ENCODE measurements at places on chromosomes 7 and 10. TPM values are rescaled to one million over a fixed set of nuclear protein-coding genes. Genes with fewer than 3 reads are reported as not detected.

The GFRA1 gene
- total RNA-seq = 98.5 TPM

The PDK4 gene
- total RNA-seq = 729 TPM

The ALDH18A1 gene
- 18.6 TPM for total RNA-seq

The GPR26 gene
- total RNA-seq = not detected

The OR2A7 gene
- 14.7 TPM for total RNA-seq

The TRIM50 gene
- not detected for total RNA-seq

The ADAM8 gene
- total RNA-seq = 4.6 TPM

The GPR146 gene
- 24.1 TPM for total RNA-seq

The PDE6C gene
- not detected for total RNA-seq

GRCh38 chr10:4080225-4080805 is 295.3 kb upstream of the KLF6 start:
- no peak for DNase-seq

DNA sequence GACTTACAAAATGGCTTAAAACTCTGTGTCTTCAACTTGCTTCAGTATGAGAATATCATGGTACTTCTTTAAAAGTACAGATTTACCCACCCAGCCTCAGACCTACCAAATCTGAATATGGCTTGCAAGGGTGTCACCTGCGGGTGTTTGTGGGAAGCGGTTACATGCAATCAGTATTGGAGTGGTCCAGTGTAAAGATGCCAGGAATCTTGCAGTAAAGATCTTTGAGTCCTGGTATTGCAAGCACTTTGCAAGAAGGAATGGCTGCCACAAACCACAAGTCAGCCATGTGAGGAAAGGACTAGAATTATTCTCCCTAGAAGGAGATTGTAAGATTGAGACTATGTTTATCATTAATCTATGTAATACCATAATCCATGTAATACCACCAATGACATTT is 115.1 kb downstream of the PON1 start:
- DNase-seq = no peak

- DNase-seq = peak; percentile 37
These were observed 33.1 kb downstream of the PPIF start for GRCh38 chr10:79380125-79380945.

- no peak for DNase-seq
These were observed 53.0 kb downstream of the SP4 start for GRCh38 chr7:21480693-21481403.

DNA sequence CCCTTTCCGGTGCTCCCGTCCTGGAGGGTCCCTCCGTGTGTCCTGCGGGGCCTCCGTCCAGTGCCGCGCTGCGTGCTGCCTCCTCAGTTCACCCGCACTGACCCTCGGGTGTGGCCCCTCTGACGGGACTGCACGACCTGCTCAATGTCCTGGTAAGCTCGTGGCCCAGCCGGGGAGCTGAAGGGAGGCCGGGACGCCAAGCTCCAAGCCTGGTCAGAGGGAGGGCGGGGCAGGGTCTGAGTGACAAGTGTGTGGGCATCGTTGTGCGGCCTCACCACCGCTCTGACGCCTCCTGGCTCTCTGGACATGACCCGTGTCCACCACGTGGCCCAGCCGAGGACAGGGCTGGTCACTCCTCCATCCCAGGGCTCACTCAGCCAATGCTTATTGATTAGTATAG is 25.9 kb downstream of the FAM20C start:
- DNase-seq = no peak

DNA sequence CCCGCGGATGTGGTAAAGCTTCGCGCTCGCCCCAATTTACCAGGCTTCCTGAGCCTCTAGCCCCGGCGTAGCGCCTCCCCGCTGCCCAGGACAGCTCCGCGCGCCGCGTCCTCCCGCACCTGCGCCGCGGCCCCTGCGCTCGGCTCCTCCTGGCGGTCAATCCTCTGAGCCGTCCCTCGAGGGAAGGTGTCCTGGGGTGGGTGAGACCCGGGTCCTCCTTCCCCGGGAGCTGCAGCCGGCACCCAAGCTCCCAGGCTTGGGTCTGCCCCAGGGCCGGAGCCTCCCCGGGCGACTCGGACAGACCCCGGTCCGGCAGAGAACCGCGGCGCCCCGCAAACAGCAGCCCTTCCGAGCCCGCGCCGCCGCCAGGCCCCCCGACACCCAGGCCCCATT is 512 bp downstream of the OSBPL3 start:
- DNase-seq = peak; percentile 56

DNA sequence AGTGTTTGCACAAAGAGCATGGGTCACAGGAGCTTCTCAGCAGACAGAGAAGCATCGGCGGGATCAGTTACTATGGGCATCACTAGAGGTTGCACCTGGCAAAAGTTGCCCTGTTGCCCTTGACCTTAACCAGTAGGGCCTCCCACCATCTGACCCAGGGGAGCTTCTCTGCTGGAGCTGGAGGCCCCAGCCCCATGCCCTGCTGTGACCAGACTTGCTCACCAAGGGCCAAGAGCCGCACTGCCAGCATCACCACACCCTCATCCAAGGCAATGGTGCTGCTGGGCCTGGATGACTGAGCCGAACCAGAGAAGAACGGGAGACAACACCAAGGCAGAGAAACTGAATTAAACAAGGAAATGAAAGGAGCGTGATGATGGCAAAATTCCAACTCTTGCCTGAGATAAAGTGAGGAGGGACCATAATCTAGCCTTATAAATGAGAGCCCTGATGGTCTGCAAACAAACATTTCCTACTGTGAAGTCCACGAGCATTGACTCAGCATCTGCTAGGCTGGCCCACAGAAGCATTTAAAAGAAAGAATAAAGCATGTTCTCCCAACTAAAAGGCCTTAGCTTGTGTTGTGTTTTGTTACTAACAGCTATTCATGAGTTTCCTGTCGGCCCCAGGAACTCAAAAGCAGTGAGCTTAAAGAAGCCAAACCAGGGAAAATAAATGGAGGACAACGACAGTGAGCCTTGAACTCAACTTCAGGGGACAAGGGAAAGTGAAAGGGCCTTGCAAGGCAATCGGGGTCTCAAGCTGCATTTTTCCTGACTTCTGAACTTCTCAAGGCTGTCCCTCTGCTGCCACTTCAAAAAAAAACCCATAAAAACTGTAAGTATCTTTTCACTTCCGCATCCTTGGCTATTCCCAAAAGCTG is 60.4 kb downstream of the AFAP1L2 start:
- DNase-seq = no peak

DNA sequence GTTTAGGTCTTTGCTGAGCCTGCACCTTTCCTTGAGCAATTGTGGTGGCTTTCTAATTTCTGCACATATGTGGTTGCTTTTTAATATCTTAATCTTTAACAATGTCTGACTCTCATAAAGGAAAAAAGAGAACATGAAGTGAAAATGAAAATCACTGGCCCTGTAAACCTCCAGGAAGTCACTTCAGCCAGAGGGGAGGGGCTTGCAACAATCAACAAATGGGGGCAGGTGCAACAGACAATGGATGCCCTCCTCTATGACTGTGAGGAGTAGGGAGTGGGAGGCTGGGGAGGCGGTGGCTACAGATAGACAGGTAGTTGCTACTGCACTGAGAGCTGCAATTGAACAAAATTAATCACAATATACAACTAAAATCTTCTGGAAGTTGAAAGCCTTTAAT is 1377.4 kb downstream of the XPNPEP1 start:
- no peak for DNase-seq

DNA sequence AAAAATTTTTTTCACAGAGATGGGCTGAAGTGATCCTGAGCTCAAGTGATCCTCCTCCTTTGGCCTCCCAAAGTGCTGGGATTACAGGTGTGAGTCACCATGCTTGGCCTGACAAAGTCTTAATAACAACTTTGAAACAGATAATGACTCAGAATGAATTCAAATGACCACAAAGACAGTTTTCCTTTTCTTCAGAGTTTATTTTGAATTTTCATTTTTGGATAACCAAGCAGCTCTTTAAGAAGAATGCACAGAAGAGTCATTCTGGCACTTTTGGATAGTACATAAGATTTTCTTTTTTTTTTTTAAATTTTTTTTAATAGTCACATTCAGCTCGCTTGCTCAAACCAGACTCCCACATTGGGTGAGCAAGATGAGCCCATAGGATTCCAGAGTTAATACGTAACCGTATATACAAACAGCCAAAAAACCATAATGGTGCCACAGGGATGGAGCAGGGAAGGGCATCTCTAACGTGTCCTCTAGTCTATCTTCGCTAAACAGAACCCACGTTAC is 43.0 kb upstream of the NMT2 start:
- DNase-seq = no peak

DNA sequence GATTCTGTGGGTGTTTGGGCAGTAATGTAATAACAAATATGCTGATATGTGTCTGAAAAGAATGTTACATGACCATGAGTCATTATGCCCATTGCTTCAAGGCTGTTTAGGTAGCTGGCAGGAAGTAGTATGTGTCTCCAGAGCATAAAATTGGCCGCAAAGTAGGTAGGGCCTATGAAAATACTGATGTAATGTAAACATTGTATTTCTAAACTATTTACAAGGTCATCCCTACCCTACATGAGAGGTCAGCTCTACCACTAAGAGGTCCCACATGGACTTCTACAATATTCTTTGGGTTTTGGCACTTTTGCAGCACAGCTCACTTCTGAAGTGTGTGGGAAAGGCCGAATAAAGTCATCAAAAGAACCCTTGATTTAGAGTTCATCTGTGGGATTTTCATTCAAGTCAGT is 301.9 kb downstream of the AHR start:
- DNase-seq = no peak

DNA sequence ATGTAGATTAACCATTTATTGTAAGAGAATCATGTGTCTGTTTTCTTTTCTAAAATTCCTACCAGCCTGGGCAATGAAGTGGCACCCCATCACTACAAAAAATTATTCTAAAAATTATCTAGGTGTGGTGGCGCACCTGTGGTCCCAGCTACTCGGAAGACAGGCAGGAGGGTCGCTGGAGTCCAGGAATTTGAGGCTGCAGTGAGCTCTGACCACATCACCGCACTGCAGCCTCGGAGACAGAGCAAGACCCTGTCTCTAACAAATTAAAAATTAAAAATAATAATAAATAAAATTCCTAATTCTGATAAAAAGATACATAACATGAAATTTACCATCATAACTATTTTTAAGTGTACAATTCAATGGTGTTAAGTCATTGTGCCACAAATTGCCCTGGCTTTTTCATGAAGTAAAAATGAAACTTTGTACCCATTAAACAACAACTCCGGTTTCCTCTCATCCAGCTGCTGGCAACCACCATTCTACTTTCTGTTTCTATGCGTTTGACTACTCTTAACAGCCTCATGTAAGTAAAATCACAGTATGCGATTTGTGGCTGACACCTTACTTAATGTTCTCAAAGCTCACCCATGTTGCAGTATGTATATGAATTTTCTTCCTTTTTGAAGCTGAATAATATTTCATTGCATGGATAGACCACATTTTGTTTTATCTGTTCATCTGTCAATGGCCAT is 20.6 kb upstream of the USP6NL start:
- DNase-seq = no peak

DNA sequence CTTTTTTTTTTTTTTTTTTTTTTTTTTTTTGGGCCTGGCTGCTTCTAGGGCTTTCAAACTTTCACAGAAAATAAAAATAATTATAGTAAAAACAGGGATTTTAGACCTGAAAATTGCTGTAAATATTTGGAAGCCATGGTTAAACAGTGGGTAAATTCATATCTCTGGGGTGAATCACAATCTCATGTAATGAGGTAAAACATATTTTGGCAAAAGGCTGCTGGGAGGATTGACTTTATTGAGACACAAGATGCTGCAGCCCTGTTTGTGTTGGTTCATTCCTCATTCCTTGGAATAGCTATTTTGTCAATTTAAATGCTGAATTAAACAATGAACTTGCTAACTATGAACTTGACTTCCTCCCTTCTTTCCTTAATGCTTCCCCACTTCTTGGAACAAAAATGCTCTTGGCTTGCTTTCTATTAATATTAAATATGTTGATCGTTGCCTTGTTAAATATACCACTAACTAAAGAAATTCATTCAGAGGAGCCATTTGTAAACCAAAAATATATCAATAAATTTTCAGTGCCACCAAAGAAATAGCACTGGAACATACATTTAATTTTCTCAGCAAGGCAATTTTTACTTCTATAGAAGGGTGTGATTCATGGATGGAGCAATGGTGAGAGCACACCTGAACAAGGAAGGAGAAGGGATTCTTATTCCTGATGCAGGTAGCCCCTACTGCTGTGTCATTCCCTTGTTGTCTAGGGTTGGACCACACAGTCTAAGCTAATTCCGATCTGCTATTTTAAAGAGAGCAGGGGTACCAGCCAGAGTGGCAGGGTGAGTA is 24.6 kb downstream of the AGK start:
- DNase-seq = no peak

GRCh38 chr7:138603549-138604318 is 97.4 kb downstream of the SVOPL start:
- no peak for DNase-seq

DNA sequence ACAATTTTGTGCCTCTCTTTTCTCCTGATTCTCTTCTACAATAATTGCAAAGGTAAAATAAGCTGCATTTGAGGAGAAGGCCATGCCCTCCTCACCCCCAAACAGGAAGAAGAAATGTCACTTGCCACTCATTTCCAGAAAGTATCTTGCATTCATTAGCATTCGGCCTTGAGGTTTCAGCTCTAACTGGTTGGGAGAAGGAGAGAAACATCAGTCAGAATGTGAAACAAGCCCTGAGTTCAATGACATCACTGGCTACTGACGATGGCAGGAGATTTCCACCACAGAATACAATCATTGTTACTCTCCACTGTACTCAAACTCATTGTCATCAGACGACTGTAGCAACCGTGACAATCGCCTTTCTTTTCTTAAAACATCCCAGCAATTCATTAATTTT is 72.8 kb downstream of the PRKCQ start:
- no peak for DNase-seq

DNA sequence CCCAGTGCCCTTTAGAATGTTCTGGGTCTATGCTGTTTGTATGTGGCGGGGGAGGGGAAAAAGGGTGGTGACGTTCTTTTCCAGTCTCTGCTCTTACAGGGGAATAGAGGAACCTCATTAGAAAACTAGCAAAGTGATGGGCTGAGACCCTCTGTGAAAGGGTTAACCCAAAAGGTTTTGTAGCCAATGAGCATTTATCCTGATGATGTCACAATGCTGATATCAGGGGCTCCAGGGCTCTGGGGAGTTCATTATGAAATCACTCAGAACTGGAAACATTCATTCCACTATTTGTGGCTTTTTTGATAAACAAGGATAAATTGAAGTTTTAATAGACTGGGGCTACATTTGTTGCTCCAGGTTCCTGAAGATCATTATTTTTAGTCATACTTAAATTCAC is 71.7 kb downstream of the ARID5B start:
- DNase-seq = no peak

GRCh38 chr7:100781255-100781654 is 46.1 kb downstream of the EPHB4 start:
- no peak for DNase-seq

Data from breast epithelium (tissue), 4 donors.